NCI-H187 treated with DMSO at 0.1 percent for 48 hours (cell line): ENCODE measurements at places on chromosomes 6 and 20.

GRCh38 chr6:137975188-137975940, 108.3 kb downstream of the TNFAIP3 start:
- no peak for DNase-seq

DNA sequence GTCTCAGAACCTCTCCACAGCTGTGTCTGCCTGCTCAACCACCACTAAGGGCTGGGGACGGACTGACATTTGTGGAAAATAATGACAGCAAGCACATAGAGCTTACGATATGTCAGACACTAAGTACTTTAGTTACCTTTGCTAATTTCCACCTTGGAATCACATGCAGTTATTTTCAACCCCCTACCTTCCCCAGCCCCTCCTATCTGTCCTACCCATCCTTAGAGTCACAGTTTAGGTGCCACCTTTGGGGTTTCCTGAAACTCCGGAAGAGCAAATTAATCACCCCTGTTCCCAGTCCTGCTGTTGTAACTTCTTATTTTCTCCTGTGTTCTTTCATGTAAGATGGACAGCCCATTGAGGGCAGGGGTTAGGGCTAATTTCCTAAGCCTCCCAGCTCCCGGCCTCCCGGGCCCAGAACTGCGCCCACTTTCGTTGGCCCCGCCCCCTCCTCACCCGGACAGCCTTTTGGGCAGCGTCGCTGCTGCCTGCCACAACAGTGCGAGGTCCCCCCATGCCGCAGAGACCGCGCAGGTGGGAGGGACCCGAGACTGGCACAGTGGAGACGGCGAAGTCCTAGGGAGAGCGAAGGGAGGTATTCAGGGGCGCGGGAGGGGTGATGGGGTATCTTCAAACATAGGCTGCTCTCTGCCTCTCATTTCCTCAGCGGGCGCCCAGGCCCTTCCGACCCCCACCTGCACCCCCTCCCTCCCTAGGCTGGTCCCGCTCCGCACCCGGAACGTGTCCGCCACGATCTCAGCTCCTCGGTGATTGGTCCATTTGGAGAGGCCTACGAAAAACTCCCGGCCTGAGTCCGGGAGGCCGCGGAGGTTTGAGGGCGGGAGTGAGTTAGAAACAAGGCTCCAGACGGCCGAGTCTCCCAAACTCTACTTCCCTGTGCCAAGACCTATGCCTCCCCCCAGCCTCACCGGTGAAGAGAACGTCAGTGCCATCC, 1.1 kb downstream of the DDAH2 start:
- no peak for DNase-seq

- DNase-seq = peak; percentile 46
Measured at GRCh38 chr6:14547284-14547998, 429.9 kb downstream of the CD83 start.

- no peak for DNase-seq
Measured at GRCh38 chr6:90173262-90173925, 123.2 kb downstream of the BACH2 start.

- DNase-seq = no peak
Measured at GRCh38 chr6:38591439-38591838, 48.3 kb downstream of the BTBD9 start.

- no peak for DNase-seq
Measured at GRCh38 chr20:10225439-10226060, 6.9 kb downstream of the SNAP25 start.
